ENCODE measurements at places on chromosomes 5 and 9.

GRCh38 chr5:148465381-148466235 is 81.8 kb downstream of the FBXO38 start:
- DNase-seq, result no peak

GRCh38 chr5:140602147-140602546 is 30.8 kb downstream of the CD14 start:
- DNase-seq, result no peak

DNA sequence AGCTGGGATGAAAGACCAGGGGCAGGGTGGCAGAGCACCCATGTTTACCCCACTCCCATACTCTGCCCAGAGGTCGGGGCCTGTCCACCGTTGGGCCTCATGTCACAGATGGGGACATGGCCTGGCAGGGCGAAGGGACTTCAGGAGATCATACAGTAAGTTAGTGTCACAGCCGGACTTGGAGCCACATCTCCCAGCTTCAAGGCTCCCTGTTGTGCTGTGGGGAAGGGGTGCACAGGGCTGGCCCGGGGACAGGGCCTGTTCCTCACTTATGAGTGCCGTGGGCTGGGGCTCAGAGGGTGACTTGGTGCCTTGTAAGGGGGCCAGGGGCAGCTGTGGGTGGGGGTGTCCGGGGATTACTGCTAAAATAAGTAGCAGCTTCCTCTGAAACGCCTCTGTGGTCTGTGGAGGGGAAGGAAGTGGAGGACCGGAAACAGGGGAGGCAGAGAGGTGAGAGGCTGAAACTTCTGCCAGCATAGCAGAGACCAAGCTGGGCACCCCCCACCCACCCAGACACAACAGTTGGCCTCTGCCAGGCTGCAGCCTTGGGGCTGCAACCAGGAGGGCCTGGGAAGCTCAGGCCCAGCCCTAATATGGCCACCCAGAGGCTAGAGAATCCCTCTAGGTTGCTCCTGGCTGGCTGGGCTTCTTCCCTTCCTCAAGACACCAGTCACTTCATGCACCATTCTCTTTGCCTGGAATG is 41.1 kb upstream of the NEK6 start:
- no peak for DNase-seq

DNA sequence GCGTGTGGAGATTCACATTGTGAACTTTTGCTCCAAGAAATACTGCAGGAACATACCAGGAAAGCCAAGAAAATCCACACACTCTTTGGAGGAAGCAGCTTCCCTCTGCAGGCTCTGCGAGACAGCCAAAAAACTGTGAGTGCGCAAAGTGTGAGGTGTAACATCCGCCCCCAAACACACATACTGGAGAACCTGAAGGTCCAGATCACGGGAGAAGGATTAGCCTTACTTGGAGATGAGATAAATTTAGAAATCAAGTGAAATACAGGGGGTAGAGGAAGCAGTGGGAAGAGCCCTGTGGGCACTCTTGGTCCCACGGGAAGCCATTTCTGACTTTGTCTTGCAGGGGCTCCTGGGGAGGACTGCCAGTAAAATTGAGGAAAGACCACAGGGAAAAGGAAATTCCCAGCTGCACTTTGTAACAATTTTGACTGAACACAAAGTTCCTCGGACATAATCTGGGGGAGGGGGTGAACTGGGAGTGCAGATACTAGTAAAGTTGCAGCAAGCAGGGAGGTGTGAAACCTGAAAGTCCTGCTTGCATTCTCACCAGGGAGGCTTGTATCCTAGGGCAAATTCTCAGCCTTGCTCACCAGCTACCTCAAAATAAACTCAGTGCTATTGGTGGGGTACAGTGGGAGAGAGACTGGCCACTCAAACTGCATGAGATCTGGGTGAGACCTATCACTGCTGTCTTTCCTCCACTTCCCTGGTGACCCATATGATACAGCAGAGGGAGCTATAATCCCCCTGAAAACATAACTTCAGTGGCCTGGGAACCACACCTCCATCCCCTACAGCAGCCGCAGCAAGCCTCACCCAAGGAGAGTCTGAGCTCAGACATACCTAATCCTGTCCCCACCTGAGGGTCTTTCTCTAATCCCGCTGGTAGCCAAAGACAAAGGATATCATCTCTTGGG is 109.1 kb downstream of the ALDH1A1 start:
- no peak for DNase-seq

DNA sequence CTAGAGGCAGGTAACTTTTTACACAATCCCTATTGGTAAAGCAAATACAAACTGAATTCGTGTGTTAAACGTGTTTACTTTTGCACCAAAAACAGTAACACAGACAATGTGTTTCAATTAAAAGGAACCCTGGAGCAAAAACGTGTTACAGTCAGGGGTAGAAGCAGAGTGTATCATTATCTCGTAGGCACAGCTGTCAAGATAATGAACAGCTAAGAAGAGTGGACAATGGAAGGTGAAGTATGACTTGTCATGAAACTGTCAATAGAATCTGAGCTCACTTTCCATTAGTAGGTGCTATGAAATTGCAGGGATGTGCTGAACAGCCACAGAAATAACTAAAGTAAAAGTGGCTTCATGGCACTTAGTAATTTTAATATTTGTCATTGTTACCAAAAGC is 1229.8 kb upstream of the WWC1 start:
- DNase-seq, result no peak

DNA sequence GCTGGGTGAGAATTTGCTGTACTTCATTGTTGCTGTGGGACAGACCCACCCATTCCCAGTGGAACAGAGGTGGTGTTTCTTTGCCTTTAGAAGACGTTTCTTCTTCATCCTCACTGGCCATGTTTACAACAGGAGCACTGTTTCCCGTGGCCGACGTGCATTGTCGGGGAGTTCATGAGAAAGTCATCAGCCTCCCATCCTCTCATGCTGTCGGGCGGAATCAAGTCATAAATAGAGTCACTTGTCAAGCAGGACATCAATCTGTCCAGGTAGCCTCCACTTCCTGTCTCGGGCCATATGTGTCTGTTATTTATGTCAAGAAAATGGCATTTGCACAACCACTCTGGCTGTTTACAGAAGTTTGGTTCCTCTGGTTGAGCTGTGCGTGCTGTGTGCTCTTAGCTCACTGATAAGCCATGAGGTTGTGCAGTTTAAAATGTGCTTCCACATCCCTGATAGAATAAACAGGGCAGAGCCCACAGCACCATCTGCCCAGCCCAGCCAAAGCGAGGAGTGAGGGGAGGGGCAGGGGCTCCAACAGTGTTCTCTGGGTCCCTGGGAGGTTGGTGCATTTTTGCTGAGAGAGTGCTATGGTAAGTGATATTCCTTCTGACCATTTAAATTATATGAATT is 401.9 kb upstream of the IRX2 start:
- DNase-seq, result no peak

GRCh38 chr5:167923396-167923795 is 368.0 kb upstream of the WWC1 start:
- DNase-seq, result no peak

DNA sequence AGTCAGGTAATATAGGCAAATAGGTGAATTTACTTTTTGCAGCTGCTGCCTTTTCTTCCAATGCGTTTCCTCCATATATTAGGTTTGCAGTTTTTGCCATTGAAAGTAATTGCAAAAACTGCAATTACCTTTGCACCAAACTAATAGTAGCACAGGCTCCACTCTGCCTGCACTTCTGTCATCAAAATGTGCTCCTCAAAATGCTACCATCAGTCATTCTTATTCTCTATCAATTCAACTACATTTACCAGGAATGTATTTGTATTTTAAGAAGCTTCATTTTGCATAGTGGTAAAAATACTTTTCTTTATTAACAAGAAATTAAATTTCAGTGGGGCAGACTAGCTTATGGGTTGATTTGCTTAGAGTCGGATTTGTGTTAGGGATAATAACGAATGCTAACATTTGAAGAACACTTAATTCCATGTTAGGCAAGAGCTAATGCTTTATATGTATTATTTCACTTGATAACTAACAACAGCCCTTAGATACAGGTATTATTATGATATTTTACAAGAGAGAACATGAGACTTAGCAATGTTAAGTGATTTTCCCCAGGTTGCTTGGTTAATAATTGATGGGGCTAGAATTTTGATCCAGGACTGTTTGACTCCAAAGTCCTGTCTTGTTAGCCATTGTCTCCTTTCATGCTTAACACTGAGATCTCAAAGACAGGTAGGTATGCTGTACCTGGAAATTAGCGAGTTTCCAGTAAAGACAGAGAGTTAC is 300.4 kb downstream of the MAN2A1 start:
- no peak for DNase-seq
